ENCODE measurements at places on chromosomes 7 and 10.

DNA sequence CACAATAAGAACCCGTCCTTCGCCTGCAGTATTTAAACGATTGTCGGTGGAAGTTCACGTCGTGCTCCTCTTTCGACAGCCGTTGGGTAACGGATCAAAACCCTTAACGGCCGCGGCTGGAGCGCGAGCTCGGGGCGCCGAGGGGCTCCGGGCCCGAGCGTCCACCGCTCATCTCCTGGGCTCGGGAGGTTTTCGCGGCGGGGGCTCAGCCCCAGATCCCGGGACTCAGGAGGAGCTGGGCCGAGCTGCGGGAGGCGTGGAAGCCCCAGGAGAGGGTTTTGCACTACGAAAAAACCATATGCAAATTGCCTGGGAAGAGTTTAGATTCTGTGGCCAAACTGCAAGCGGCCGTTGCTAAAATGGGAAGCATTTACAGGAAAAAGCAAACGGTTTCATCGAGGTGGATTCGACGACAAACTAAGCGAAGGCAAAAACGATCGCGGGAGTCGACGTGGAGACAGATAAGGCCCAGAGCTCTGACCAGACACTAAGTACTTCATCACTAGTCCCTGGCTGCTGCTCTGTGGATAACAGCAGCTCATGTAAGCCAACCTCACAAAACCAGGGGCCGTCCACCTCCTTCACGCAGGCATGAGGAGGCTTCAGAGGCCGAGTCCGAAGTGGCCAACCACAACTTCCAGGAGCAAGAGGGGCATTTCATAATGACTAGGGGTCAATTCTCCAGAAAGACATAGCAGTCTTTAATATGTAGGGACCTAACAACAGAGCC lies 129.7 kb downstream of the MARCHF5 start:
- ATAC-seq: no peak

- ATAC-seq: no peak
These were observed 569.1 kb downstream of the DNAJB6 start for GRCh38 chr7:157905651-157906461.

DNA sequence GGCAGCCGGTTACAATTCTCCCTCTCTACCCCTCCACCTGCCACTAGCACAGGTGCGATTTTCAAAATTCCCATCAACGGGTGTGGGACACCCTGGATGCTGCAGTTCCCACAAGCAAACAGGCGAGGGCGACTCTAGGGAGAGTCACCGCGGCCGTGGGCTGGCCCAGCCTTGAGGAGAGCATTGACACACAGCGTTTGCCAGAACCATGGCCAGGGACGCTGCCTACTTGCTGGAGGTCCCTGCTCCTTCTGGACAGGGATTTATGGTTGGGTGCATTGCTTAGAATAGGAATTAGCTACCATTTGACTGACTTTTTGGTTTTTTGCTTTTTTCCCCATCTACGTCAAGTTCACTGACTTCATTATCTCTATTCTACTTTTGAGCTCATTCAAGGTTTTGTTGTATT lies 19.0 kb upstream of the CLDN4 start:
- peak; percentile 87 for ATAC-seq

- ATAC-seq: no peak
These were observed 76.8 kb upstream of the LRRN3 start for GRCh38 chr7:111014079-111014478.

- no peak for ATAC-seq
These were observed 41.4 kb upstream of the GHITM start for GRCh38 chr10:84097787-84098353.

DNA sequence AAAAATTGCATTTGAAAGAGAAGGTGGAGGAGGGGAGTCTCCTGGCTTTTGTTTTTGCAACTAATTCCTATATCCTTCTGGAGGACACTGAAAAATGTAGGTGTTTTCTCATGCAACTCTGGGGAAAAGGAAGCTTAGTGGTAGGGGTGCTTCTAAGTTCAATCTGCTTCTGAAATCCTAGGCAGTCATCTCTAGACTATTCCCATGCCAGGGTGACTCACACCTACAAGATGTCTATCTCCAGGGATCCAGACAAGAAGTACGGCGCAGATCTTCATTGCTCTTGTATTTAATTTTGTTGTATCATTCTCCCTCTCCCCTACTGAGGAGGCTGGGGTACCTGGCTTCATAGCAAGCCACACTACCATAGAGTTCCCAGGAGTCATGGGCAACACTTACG lies 258.8 kb downstream of the PHF14 start:
- no peak for ATAC-seq

- ATAC-seq: no peak
These were observed 1256.8 kb upstream of the SORCS1 start for GRCh38 chr10:108421266-108421665.

All from motor neuron (in vitro differentiated cells).